Natural killer cell treated with Interleukin-12 subunit alpha and Interleukin-12 subunit beta and Interleukin-15 and Interleukin-18, amount 100 ng/mL, for 72 hours (primary cell): ENCODE measurements at places on chromosomes 4 and X. TPM values are rescaled to one million over a fixed set of nuclear protein-coding genes. Genes with fewer than 3 reads are reported as not detected.
A peak's percentile ranks its signal among the peaks of the same experiment; 100 is the strongest.

DNA sequence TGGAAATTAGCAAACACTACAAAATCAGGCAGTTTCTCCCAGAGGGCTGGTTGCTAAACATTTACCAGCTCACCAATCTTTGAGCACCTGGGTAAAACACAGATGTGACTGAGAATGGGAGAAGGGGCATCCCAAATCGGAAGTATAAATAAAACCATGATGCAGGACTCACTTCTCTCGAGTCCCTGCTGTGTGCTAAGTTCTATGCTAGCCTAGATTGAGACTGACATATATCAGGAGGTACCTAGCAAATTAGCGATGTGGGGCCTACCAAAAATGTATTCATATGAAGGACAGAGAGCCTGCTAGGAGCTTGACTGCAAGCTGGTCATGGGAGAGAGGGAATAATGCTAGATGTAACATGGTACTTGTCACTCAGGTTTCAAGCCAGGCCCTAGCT lies 171.9 kb upstream of the PGRMC2 start:
- H3K36me3 ChIP-seq: no peaks in the 10 kb centered on the region
- no peak for DNase-seq
- no peaks in the 10 kb centered on the region for H3K27me3 ChIP-seq
- no peak overlapping the region for H3K4me3 ChIP-seq

DNA sequence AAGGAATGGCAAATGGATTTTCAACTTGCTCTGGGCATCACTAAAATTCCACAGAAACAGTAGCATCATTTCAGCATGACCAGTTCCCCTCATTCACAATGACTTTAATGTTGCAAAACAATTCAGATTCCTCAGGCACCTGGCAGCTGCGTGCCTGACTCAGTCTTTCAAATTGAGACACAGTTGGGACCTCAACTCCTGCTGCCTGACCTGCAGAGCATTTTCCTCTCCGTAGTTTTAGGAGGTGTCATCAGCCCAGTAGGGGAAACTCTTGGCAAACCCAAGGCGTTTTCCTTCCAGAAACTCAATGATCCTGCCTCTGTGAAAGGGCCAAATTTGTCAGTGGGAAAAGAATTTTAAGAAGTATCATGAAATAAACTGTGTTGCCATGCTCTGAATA lies 388.9 kb downstream of the SPRY1 start:
- no peaks in the 10 kb centered on the region for H3K36me3 ChIP-seq
- no peak overlapping the region for H3K27ac ChIP-seq
- H3K4me1 ChIP-seq: no peaks in the 10 kb centered on the region
- no peak overlapping the region for H3K4me3 ChIP-seq
- H3K27me3 ChIP-seq: no peaks in the 10 kb centered on the region
- no peak for DNase-seq

DNA sequence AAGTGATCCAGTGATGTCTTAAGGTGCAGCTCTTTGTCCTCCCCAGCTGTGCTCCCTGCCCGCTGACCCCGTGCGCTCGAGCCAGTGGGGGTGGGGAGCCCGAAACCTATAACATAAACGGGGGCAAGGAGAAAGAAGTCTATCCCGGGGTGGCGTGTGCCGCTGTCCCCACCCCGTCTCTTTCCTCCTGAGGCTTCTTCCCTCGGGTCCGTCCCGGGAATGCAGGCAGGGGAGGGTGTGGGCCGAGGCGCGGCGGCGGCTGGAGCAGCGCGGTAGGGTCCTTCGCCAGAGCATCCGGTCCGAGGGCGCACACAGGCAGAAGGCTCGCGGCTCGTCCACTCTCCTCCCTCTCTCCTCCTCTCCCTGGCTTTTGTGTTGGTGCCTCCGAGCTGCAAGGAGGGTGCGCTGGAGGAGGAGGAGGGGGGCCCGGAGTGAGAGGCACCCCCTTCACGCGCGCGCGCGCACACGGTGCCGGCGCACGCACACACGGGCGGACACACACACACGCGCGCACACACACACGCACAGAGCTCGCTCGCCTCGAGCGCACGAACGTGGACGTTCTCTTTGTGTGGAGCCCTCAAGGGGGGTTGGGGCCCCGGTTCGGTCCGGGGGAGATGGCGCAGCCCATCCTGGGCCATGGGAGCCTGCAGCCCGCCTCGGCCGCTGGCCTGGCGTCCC lies at the start of gene RAB33A:
RAB33A (plus strand) TSS at position 517 of the 681 bp plus-strand sequence; CDS start at position 618, 101 bp downstream.
- no peaks in the 10 kb centered on the region for H3K27me3 ChIP-seq
- peaks cover 43% of the 10 kb centered on the region for H3K4me1 ChIP-seq
- peak; percentile 64 for DNase-seq
- no peaks in the 10 kb centered on the region for H3K36me3 ChIP-seq
- peak within 1 kb of the TSS; percentile 93 for H3K4me3 ChIP-seq

Gene MAGEC3
- not detected for total RNA-seq

- no peak overlapping the region for H3K4me3 ChIP-seq
- H3K4me1 ChIP-seq: peaks cover 10% of the 10 kb centered on the region
- no peak overlapping the region for H3K27ac ChIP-seq
- no peak for DNase-seq
- no peaks in the 10 kb centered on the region for H3K27me3 ChIP-seq
- H3K36me3 ChIP-seq: peaks cover 8% of the 10 kb centered on the region
Measured at GRCh38 chrX:2441466-2441865, 59.3 kb downstream of the DHRSX start.

GRCh38 chrX:46912098-46912602 lies at the start of gene JADE3:
Gene JADE3, plus strand, starts transcription at chrX:46912421. Its CDS starts 72,474 bp downstream, at chrX:46984895.
- no peaks in the 10 kb centered on the region for H3K36me3 ChIP-seq
- DNase-seq: peak; percentile 61
- peak within 1 kb of the TSS; percentile 77 for H3K4me3 ChIP-seq
- H3K27ac ChIP-seq: no peak within 1 kb of the TSS
- peaks cover 8% of the 10 kb centered on the region for H3K4me1 ChIP-seq
- peaks cover 45% of the 10 kb centered on the region for H3K27me3 ChIP-seq

GRCh38 chrX:40154250-40154852 lies 56.6 kb upstream of the BCOR start:
- H3K4me3 ChIP-seq: peak overlapping the region; percentile 79
- peak; percentile 31 for DNase-seq
- H3K27ac ChIP-seq: no peak overlapping the region
- no peaks in the 10 kb centered on the region for H3K36me3 ChIP-seq
- H3K27me3 ChIP-seq: peaks cover 10% of the 10 kb centered on the region

DNA sequence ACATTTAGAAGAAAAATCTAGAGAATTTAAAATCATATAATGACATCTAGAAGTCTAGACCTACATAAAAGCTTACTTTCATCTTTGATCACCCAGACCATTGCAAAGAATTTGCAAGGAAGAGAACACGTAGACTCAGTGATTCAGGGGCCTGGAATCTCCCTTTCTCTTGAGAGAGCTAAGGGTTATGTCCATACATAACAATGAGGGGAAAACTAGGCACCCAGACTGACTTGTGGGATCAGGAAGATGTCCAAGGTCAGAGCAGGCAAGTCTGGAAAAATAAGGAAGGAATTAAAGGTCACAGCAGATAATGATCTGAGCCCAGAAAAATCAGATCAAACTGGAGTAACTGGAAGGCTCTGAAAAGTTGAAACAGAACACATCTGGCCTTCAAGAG lies 198.4 kb upstream of the SFRP2 start:
- H3K4me3 ChIP-seq: no peak overlapping the region
- peaks cover 3% of the 10 kb centered on the region for H3K27me3 ChIP-seq
- H3K27ac ChIP-seq: no peak overlapping the region
- no peaks in the 10 kb centered on the region for H3K4me1 ChIP-seq

DNA sequence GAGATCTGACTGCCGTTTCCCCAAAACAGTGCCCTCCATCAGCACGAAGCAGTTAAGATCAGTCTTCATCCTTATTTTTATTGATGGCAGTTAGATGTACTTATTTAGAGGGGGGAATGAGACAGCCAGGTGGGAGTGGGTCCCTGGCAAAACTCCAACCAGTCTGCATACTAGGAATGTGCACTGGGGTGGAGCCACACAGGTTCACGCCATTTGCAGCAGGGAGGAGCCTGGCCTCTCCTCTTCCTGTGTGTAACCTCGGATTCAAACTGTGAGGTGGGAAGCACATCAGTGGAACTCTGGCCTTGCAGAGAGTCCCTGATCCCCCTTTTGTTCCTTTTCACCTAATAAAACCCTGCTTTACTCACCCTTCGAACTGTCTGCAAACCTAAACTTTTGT lies 987.7 kb upstream of the GRIA3 start:
- H3K4me1 ChIP-seq: no peaks in the 10 kb centered on the region
- H3K36me3 ChIP-seq: no peaks in the 10 kb centered on the region
- no peaks in the 10 kb centered on the region for H3K27me3 ChIP-seq
- DNase-seq: no peak
- H3K27ac ChIP-seq: no peak overlapping the region

GRCh38 chrX:19152762-19153161 lies 30.5 kb upstream of the ADGRG2 start:
- H3K4me3 ChIP-seq: no peak overlapping the region
- peaks cover 4% of the 10 kb centered on the region for H3K36me3 ChIP-seq
- DNase-seq: no peak
- H3K27me3 ChIP-seq: peaks cover 9% of the 10 kb centered on the region
- no peak overlapping the region for H3K27ac ChIP-seq

Gene UGT2B11
- total RNA-seq: not detected

Gene PCYT1B
- total RNA-seq: not detected

GRCh38 chr4:146453181-146453807 lies 68.4 kb downstream of the SLC10A7 start:
- no peak for DNase-seq
- no peak overlapping the region for H3K27ac ChIP-seq
- H3K36me3 ChIP-seq: peaks cover 10% of the 10 kb centered on the region
- no peaks in the 10 kb centered on the region for H3K27me3 ChIP-seq

DNA sequence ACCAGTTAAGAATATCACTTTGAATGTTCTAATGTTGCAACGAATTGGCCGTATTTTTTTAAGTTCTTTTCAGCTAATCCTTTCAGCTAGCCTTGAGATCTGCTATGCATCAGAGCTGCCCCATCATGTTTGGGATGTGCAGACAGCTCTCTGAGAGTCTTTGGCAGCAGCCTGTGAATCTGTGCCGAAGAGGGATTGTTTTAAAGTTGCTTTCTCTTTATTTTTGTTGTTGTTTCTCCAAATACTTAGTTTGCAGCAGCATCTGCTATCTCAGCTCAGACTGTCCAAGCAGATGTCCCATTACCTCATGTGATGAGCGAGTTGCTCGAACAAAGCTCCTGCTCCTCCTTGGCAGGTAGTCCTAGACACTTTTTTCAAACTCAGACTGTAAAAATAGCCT lies 1002.5 kb upstream of the INTU start:
- H3K4me1 ChIP-seq: no peaks in the 10 kb centered on the region
- no peak overlapping the region for H3K27ac ChIP-seq
- no peak for DNase-seq
- no peaks in the 10 kb centered on the region for H3K36me3 ChIP-seq
- H3K27me3 ChIP-seq: no peaks in the 10 kb centered on the region

Gene FHIP1A
- 0.39 TPM for total RNA-seq

DNA sequence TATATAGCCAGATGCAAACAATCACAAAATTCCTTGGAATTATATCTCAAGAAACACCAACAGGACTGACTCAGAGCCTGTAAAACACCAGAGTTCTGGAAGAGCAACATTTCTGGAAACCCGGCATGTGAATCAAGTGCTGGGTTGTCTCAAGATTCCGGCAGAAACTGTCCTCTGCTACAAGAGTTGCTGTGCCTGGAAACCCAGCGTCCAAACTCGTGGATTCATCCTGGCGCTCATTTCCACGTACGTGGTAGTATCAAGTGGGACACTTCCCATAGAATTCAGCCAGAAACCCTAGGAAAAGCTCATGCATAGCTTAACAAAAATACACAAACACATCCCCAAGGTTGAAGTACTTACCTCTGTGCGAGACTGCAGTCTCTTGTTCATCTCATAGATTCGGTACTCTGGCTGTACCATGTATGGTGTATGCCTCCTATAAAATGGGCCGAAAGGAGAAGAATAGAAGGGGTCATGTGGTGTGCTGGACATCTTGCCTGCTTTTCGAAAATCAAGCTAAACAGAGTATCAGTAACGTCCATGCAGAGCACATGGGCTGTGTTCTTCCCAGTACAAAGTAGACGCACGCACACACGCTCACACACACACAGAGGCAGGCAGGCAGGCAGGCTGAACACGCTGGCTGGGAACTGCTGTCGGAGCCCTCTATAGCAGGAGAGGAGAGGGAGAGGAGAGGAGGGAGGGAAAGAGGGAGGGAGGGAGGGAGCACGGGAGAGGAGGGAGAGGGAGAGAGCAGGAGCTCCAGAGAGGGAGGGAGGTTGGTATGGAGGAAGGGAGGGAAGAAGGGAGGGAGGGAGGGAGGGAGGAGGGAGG lies at the start of gene LDB2:
LDB2 (minus strand) TSS at position 655 of the 837 bp plus-strand sequence.
- peak within 1 kb of the TSS; percentile 78 for H3K27ac ChIP-seq
- H3K36me3 ChIP-seq: no peaks in the 10 kb centered on the region
- H3K27me3 ChIP-seq: no peaks in the 10 kb centered on the region
- no peak for DNase-seq

Gene ING2
- 7.7 TPM for total RNA-seq

Gene MAGEC2
- not detected for total RNA-seq

GRCh38 chr4:118177126-118177525 lies 142.8 kb downstream of the NDST3 start:
- no peak overlapping the region for H3K27ac ChIP-seq
- no peaks in the 10 kb centered on the region for H3K4me1 ChIP-seq
- H3K27me3 ChIP-seq: no peaks in the 10 kb centered on the region
- H3K4me3 ChIP-seq: no peak overlapping the region
- DNase-seq: no peak

GRCh38 chrX:16466640-16467432 lies 183.1 kb upstream of the S100G start:
- DNase-seq: no peak
- no peak overlapping the region for H3K4me3 ChIP-seq
- no peak overlapping the region for H3K27ac ChIP-seq
- no peaks in the 10 kb centered on the region for H3K4me1 ChIP-seq
- no peaks in the 10 kb centered on the region for H3K36me3 ChIP-seq

- H3K4me3 ChIP-seq: no peak overlapping the region
- H3K36me3 ChIP-seq: no peaks in the 10 kb centered on the region
- no peaks in the 10 kb centered on the region for H3K4me1 ChIP-seq
- peaks cover 16% of the 10 kb centered on the region for H3K27me3 ChIP-seq
- H3K27ac ChIP-seq: no peak overlapping the region
Measured at GRCh38 chrX:104325213-104325585, 70.5 kb upstream of the ESX1 start.

GRCh38 chrX:130120321-130120731 lies 10.0 kb upstream of the ELF4 start:
- H3K4me1 ChIP-seq: peaks cover 22% of the 10 kb centered on the region
- DNase-seq: no peak
- H3K36me3 ChIP-seq: no peaks in the 10 kb centered on the region
- peak overlapping the region; percentile 66 for H3K4me3 ChIP-seq
- H3K27me3 ChIP-seq: peaks cover 12% of the 10 kb centered on the region
